PC-9 (cell line): ENCODE measurements at places on chromosomes 5 and 9. TPM values are rescaled to one million over a fixed set of nuclear protein-coding genes. Genes with fewer than 3 reads are reported as not detected.

Gene ARRDC3
- total RNA-seq = 25.0 and 32.0 TPM in 2 replicates

Gene GCNT1
- 14.0 and 15.3 TPM in 2 replicates for total RNA-seq

Gene PCDHA2
- total RNA-seq = not detected in 2 replicates

GRCh38 chr9:3290231-3290840 lies 235.5 kb downstream of the RFX3 start:
- no peak for DNase-seq
- no peak overlapping the region for H3K27ac ChIP-seq
- no peak overlapping the region for H3K4me3 ChIP-seq
- H3K4me1 ChIP-seq = no peaks in the 10 kb centered on the region

GRCh38 chr5:122291000-122291901 lies 20.8 kb upstream of the SNCAIP start:
- no peak overlapping the region for H3K4me3 ChIP-seq
- H3K27ac ChIP-seq = no peak overlapping the region
- no peaks in the 10 kb centered on the region for H3K4me1 ChIP-seq
- H3K27me3 ChIP-seq = no peaks in the 10 kb centered on the region
- DNase-seq = no peak

DNA sequence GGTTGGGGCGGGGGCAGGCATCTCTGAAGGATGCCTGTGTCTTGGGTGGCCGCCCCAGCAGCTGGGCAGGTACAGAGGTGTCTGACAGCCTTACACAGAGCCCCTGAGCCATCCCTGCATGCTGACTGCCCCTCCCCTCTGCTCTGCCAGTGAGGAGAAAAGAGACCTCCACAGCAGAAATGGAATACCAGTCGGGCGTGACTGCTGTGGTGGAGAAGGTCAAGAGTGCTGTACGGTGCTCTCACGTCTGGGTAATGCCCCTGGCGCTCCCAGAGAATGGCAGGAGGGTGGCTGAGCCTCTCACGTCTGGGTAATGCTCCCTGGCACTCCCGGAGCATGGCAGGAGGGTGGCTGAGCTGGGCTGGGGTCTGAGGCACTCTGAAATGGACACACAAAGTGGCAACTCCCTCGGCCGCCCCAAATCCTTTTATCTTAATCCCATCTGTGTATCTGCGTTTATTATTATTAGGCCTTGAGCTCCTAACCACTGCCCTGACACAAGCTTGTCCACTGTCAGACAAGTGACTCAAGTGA lies 2.5 kb upstream of the RABL6 start:
- peaks cover 5% of the 10 kb centered on the region; the same call in 1 of the 2 replicates for H3K36me3 ChIP-seq
- DNase-seq = no peak
- H3K4me1 ChIP-seq = peaks cover 32% of the 10 kb centered on the region
- H3K27me3 ChIP-seq = no peaks in the 10 kb centered on the region
- no peak overlapping the region for H3K27ac ChIP-seq
